ENCODE measurements at places on chromosomes 16 and 17.

- peak; percentile 54 for DNase-seq
Measured at GRCh38 chr17:2786176-2786881, 9.9 kb upstream of the RAP1GAP2 start.

- DNase-seq: peak; percentile 73
Measured at GRCh38 chr16:81745704-81746558, 33.2 kb upstream of the PLCG2 start.

DNA sequence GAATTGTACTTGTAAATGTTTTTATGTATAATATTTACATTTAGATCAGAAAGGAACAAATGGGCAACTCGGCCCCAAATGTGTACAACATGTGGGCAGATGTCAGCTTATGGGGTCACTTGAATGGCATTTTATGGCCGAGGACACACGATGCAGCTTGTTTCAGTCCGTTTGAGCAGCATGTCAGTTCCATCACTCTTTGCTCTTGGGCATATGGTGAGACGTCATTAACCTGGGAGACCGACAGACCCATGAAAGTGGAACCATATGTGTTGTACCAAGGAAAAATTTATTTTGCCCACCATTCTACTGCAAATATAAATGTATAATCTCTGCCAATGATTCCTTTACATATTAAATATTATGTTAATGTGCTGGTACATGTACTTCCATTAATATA, 561.9 kb upstream of the SOX9 start:
- no peak for DNase-seq

DNA sequence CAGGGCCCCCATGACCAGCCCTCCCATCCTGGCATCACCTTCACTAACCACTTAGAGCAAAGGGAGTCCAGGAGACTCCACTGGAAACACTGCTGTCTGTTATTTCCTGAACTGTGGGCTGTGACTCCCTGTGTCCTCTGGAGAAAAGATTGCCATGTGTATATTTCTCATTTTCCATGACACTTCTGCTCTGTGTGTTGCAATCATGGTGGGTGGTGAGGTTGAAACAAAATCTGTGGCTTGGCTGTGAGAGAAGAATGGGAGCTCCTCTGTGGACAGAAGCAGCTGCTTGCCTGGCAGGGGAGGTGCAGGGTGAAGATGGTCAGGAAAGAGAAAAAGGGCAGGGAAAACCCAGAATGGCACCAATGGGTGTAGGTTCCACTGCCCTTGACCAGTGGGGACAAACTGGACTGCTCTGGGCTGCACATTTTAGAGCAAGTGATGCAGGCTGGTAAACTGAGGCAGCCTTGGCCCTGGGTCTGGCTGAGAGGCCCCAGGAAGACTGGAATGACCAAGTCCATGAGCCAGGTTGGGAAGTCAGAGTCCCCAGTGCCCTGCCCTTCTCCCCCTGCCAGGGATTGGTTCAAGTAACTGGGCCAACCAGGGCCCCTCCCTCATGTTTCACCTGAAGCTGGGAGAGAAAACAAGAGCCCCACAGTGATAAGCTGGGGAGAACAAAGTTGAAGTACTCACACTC, 314.3 kb downstream of the C16orf95 start:
- DNase-seq: no peak

GRCh38 chr16:53966821-53967571, 263.0 kb downstream of the FTO start:
- no peak for DNase-seq

DNA sequence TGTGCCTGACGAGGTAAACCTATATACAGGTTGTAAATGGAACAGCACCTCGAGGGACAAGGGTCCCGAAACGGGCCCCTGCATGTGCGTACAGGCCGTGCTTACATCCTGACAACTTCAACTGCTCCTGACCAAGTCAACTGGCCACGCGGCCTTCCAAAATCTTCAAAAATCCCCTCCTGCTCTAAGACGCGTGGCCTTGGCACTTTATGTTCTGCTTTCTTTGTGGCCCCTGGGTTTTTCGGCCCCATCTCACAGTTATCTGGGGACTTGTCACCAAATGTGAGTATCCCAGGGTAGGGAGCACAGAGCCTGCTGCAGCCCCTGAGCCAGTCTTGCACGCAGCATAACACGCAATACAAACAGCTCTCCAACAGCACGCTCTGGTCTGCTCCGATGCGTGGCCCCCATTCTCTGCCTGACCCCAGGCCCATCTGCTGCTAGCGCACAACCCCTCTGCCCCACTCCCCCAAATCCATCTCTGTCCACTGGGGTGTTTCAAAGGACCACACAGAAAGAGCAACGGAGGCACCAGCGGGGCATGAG, 659 bp downstream of the RPH3AL start:
- DNase-seq: no peak

DNA sequence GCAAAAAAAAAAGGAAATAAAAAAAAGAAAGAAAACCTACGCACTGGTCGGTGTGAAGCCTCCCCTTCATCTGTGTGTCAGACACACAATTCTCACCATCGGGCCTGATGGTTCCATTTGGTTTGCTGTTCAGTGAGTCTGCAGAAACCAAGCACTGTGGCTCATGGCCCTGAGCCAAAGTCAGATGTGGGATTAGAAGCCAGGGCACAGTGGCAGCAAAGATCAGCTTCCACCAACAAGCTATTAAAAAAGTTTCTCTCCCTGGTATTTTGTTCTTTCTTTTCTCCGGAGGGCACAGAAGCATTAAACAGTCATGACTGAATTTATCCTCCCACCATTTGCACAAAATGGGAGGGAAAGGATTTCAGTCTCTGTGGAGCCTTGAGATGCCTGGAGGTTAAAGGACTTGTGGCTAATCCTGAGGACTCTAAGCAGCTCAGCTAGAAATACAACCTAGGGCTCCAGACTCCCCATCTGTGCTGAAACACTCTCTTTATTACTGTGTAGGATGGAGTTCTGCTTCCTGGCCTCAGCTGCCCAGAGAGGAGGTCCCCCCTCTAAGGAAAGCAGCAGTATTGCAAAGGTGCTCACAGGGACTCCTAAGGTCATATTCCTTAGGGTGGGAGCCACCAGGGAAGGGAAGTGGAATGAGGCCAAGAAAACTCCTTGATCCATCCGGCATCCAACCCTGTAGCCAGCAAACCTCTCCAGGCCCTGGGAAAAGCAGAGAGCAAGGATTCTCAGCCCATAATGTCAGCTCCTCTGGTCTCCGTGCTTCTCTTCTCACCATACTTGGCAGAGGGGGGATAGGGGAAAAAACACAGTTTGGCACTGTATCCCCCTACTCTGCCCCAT, 28.2 kb downstream of the SLC39A11 start:
- no peak for DNase-seq

GRCh38 chr16:396199-396598, 800 bp upstream of the NME4 start:
- no peak for DNase-seq

- no peak for DNase-seq
Measured at GRCh38 chr17:56038131-56038530, 115.1 kb upstream of the ANKFN1 start.

- DNase-seq: no peak
Measured at GRCh38 chr17:40499551-40500189, 1.8 kb downstream of the TNS4 start.

- DNase-seq: no peak
Measured at GRCh38 chr16:29316761-29317183, 89.7 kb downstream of the NPIPB11 start.

GRCh38 chr16:85820604-85821372, 21.3 kb downstream of the COX4I1 start:
- DNase-seq: no peak

DNA sequence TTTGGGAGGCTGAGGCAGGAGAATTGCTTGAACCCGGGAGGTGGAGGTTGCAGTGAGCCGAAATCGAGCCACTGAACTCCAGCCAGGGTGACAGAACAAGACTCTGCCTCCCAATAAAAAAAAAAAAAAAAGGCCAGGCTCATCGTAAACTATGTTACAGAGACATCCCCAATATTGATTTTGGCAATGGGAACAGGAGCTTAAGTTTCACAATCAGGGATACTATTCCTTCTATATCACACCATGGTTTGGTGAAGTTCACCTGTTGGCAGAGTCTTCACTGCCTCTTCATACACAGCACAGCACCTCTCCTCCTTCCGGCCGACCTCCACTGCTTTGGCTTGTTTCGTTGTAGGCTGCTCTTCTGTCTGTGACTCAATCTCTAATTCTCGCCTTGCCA, 21.2 kb downstream of the UTP6 start:
- DNase-seq: no peak

GRCh38 chr16:88619859-88620815, 18.2 kb upstream of the IL17C start:
- DNase-seq: no peak

DNA sequence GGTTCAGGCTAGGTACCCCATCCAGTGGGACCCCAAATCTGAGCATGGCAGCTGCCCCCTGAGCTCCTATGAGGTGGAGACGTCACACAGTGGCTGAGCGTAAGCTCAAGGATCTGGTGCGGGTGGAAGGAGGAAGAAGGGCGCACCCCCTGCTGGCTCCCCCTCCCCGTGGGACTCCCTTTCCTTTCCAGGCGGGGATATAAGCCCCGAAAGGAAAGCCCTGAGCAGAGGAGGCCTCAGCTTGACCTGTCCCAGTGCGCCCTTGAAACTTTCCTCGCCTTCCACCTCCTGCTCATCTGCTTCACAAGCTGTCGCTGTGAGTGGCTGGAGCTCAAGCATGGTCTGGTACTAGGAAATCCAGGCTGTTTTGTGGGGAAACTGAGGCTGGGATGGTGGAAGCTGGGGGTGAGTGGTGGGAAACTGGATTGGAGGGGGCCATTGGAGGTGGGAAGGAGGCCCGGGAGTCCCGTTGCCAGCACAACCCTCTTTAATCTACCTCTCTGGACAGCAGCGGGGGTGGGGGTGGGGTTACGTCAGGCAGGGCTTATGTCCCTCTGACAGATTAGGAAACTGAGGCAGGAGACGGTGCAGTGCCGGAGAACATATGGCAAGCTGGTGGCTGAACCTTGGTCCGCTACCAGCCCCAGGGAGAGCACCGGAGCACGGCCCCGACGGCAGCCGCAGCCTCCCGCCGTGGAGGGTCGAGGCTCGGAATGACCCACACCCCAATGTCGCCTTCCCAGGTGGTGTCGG, 92.3 kb upstream of the TMEM97 start:
- DNase-seq: no peak

DNA sequence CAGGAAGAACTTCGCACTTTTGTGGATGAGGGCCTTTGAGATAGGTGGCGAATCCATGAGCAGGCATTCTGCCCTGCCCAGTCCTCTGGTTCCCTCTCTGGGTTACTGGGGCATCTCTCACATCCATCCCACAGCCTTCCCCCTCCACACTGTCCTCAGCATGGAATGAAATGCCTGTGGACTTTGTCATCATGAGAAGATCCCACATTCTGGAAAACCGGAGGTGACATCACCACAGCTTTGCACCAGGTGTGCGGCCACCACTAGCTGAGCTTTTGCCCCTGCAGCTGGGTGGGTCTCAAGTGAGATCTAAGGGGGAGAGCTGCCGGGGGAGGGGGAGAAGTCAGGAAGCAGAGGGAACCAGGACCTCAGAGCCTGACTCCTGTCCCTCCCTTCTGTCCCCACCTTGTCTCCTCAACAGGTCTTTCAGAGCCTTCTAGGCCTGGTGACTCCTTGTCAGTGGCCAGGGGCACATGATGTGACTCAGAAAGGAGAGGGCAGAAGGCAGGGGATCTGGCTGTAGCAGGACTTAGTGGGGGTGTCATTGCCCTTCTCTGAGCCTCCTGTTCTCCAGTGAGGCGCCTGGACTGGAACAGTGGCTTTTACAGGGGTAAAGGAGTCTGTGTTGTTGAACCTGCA, 40.0 kb upstream of the DLX4 start:
- no peak for DNase-seq

DNA sequence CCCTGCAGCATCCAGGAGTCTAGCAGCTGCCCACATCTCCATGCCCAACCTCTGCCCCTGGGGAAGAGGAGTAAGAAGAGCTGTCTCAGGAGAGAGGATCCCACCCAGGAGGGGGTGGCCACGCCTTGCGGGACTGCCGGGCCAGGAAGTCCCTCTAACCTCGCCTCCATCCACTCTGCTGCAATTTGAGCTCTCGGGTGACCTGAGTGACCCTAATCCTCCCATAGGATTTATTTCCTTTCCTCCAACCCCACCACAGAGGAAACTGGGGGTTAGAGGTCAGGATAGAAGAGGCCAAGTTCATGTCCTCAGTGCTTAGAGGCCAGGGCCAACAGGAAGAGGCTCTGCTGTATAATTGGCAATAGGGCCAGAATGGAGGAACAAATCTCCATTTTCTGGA, 22.6 kb upstream of the NGFR start:
- DNase-seq: no peak

- no peak for DNase-seq
Measured at GRCh38 chr17:82915757-82916027, 75.9 kb upstream of the ZNF750 start.

DNA sequence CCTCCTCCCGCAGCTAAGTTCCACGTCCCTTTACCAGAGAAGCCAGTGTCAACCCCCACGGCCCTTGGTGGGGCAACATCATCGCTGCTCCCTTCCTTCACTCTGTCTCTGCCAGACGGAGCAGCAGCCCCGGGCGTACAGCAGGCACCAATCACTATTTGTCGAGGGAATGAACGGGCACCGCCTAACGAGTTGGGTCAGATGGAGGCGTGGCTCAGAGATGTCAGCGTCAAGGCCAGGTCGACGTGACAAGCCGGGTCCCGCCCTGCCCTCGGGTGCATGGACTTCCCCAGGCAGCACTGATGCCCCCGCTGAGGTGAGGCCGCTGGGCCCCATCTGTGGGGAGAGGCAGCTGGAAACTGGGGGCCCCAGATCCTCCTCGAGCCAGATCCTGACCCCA, 50.0 kb downstream of the CBFA2T3 start:
- no peak for DNase-seq

- no peak for DNase-seq
Measured at GRCh38 chr16:23504453-23505179, 5.7 kb downstream of the GGA2 start.

DNA sequence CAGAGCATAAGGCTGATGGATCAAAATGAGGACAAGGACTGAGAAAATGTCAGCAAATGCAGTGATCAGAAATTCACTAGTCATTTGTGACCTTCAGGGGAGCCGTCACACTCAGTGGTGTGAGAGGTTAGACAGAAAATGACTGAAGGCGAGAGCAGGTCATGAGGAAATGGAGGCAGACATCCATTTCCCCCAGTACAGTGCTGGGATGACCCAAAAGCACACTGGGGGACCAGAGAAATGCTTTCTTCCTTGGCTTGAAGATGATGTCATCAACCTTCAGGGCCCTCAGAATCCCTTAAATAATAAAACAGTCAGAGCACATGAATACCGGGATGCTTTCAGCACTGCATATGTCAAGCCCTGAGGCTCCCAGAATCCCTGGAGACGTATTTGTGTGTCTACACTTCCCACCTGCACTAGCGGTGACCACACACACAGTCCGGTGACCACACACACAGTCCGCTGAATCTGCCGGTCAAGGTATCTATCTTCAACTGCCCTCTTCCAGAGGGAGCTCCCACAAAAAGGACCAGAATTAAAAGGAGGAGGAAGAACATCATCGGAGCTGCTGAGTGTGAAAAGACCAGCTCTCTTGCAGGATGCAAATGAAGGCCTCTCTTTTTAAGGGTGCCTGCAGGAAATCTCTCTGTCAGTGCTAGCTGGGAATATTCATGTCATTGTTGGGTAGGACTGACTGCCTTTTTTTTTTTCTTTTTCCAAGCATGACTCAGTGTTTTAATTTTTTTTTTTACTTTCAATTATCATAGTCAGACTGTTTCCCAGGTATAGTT, 8.2 kb downstream of the UBE2O start:
- DNase-seq: no peak

Data from hypothalamus (tissue), 51 donors.